ENCODE measurements at places on chromosomes 7 and 10. TPM values are rescaled to one million over a fixed set of nuclear protein-coding genes. Genes with fewer than 3 reads are reported as not detected.

DNA sequence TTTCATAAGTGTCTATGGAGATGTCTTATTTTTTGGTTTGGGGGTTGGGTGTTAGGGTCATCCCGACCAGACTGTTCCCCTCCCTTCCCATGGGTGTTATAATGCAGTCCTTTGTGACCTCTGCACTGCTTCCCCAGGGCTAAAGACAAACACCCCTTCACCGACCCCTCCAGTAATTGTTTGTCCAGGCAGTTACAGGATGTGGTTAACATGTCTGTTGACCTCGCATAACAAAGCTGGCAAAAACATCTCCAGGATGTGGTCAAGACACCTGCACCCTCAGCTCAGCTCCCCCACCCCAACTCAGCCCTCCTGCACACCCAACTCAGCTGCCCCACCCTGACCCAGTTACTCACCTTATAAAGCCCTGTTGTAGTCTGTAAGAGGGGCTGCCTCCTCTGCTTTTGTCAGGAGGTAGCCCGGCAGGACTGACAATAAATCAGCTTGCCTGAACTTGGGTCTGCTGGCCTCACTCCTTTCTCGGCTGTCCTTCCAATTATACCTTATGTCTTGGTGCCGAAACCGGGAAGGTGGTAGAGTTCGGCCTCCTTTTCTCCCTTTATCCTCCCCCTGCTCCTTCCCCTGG is 102.2 kb downstream of the ZNF92 start:
- DNase-seq: no peak

Gene GOLGA7B
- total RNA-seq: 3.5 TPM

DNA sequence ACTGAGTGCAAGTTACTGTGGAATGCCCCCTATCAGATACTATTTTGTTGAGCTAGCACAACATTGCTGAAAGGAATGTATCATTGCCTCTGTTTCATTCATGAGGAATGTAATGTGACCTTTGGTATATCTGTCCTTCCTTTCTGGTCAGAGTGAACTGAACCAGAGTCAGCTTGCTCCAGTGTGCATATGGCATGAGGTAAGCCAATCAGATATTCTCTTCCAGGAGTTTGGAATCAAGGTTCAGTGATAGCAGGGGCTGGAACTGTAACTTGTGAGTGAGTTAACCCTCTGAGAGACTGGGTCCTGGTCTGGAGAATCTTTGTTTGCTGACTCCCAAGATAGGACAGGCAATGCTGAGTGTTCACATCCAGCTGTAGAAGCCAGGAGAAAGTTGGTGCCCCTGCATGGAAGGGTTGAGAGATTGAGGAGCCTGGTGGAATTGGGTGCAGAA is 45.3 kb upstream of the OSBPL3 start:
- no peak for DNase-seq

DNA sequence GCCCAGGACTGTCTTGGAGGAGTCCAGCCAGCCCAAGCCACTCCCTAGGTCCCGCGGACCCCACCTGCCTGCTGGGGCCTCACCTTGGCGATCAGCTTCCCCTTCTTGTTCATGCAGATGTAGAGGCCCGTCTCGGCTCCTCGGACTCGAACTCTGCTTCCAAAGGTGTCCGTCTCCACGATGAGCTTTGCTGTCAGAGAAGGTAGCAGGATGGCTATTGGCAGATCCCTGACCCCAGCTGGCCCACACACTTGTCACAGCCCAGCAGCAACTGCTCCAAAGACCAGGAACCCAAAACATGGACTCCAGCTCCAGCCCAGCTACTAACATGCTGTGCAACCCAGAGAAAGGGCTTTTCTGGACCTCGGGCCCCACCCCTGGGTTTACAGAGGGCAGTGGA is 4.5 kb downstream of the FGF8 start:
- no peak for DNase-seq

Gene MKX
- total RNA-seq: 0.50 TPM

GRCh38 chr10:98536551-98536950 is 89.8 kb upstream of the HPS1 start:
- no peak for DNase-seq

Gene CYP2C9
- not detected for total RNA-seq

GRCh38 chr10:97090035-97090434 is 95.7 kb downstream of the SLIT1 start:
- DNase-seq: no peak

- no peak for DNase-seq
These were observed 570.0 kb downstream of the LRMDA start for GRCh38 chr10:76001461-76001860.

Gene PILRA
- total RNA-seq: 6.5 TPM

Data from left cardiac atrium (tissue), 4 donors.